Fibroblast of skin of right quadriceps (primary cell): ENCODE measurements at places on chromosomes 5 and 9.

DNA sequence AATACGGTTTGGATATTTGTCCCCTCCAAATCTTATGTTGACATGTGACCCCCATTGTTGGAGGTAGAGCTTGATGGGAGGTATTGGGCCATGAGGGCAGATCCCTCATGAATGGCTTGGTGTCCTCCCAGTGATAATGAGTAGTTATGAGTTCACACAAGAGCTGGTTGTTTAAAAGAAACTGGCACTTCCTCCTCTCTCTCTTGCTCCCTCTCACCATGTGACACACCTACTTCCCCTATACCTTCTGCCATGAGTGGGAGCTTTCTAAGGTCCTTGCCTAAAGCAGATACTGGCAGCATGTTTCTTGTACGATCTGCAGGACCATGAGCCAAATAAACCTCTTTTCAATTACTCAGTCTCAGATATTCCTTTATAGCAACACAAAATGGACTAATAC lies 132.0 kb downstream of the PIK3R1 start:
- DNase-seq = no peak

DNA sequence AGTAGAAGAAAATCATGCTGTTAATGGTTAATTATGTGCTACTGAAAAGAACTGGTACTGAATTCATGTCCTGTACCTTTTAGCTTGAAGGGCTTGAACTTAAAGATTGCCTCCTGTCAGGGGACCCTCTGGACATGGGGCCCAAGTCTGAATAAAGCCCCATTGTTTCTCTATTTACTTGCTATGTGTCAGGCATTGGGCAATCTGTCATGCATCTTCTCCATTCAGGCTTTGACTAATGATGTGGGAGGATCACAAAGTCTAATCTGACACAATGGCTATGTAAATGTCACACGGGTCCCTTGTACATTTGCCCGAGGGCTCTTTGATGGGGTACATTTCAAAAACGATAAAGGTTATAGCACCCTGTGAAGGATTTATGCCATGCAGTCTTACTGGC lies 64.0 kb upstream of the TUSC1 start:
- no peak for DNase-seq

DNA sequence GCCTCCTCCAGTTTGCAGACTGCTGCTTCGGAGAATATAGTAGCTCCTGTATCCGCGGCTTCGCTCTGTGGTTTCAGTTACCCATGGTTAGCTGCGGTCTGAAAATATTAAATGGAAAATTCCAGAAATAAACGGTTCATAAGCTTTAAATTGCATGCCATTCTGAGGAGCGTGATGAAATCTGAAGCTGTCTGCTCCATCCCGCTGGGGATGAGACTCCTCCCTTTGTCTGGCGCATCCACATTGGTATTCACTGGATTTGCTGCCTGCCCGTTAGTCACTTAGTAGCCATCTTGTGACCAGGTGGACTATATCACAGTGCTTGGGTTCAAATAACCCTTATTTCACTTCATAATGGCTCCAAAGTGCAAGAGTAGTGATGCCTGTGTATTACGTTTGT lies 36.3 kb downstream of the MSX2 start:
- DNase-seq = no peak

- peak; percentile 54 for DNase-seq
These were observed 14.7 kb upstream of the CCIN start for GRCh38 chr9:36154331-36154952.

DNA sequence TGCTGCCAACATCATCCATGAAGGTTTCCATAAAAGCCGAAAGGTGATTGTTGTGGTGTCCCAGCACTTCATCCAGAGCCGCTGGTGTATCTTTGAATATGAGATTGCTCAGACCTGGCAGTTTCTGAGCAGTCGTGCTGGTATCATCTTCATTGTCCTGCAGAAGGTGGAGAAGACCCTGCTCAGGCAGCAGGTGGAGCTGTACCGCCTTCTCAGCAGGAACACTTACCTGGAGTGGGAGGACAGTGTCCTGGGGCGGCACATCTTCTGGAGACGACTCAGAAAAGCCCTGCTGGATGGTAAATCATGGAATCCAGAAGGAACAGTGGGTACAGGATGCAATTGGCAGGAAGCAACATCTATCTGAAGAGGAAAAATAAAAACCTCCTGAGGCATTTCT lies 10.1 kb downstream of the TLR4 start:
- DNase-seq = no peak

DNA sequence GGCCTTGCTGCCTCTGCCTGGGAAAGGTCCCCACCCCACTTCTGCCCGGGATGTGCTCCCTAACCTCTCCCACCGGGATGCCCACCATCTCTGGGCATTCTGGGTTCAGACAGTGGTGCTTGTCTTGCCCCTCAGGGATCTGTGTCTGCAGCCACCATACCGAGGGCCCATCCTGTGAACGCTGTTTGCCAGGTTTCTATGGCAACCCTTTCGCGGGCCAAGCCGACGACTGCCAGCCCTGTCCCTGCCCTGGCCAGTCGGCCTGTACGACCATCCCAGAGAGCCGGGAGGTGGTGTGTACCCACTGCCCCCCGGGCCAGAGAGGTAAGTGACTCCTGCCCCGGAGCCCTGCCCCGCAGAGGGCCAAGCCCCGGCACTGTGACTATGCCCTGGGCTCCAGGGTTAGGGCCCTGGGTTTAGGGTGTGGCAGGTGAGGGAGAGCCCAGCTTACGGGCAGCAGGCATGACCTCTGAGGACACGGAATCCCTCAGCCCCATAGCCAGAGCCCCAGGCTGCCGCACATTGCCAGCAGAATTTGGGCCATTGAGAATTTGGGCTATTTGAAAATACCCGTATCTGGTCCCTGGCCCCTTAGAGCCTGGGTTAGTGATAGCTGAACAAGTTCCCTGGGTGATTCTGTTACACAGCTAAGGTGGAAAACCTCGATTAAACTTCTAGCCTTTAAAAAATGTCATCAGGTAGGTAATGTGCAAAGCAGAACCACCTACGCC lies 35.3 kb upstream of the AIF1L start:
- DNase-seq = no peak

- DNase-seq = peak; percentile 90
These were observed 580 bp upstream of the RFX3 start for GRCh38 chr9:3526165-3526996.
